Brain (organoid and tissue), 16 donors: ENCODE measurements at places on chromosomes 12 and 14. TPM values are rescaled to one million over a fixed set of nuclear protein-coding genes. Genes with fewer than 3 reads are reported as not detected.

Gene C14orf180
- polyA plus RNA-seq = not detected

Gene KCNJ8
- 4.4 TPM for polyA plus RNA-seq

Gene DPF3
- 2.3 TPM for polyA plus RNA-seq

Gene MDGA2
- 0.29 TPM for polyA plus RNA-seq

Gene IL23A
- polyA plus RNA-seq = not detected

Gene NKX2-1
- polyA plus RNA-seq = 90.6 TPM

Gene KRT6B
- not detected for polyA plus RNA-seq

Gene SLC6A13
- 4.3 TPM for polyA plus RNA-seq

Gene LGR5
- polyA plus RNA-seq = 8.1 TPM

Gene CNTN1
- 19.5 TPM for polyA plus RNA-seq

Gene NOS1
- polyA plus RNA-seq = 1.5 TPM
